ENCODE measurements at places on chromosomes 2 and 18.

GRCh38 chr18:24584205-24584604, 123.8 kb downstream of the HRH4 start:
- no peak for DNase-seq

- no peak for DNase-seq
These were observed 19.4 kb upstream of the ITPRID2 start for GRCh38 chr2:181872178-181872577.

DNA sequence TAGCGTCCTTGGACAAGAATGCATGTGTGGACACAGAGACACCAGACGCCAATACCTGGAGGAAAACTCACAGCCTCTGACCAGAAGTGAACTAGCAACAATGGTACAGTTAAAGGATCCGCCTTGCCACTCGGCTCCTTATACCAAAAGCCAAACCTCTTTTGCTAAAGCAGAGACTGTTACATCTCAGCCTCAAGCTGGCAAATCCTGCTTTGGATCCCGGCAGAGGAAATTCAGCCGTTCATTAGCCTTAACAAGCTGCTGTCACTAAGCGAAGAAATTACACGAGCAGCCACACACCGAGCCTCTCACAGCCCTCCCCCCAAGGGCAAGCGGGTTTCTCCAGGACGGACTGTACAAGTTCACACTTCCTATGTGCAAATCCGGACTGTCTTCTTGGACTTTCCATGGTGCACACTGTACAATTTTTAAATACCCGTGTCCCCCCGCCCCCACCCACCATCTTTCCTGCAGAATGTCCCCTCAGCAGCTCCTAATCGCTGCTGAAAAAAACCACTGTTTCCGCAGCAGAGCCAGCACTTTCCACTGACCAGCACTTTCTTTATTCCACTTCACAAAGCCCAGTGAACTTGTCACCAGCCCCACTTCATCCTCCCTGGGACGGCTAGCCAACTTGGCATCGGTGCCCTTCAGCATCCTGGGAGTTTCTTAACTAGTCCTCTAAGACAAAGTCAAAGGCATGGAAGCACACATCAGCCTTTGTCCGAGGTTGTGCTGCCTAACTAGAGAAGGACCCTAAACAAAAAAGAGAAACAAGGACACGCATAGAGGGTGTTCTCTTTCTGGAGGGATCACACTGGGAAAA, 1.5 kb downstream of the KLF7 start:
- DNase-seq: no peak

DNA sequence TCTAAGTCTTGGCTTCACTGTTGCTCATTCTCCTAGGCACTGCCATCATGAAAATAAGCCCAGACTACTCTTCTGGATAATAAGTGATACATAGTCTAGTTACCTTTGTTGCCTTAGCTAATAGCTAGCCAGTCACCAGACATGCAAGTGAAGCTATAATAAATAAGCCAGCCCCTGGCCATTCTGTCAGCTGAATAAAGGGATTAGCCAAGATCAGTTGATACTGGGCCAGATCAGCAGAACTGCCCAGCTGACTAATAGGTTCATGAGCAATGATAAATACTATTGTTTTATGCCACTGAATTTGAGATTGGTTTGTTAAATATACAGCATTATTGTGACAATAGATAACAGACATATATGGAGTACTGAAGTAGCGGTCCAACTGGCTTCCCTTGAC, 8.0 kb upstream of the C2orf69 start:
- no peak for DNase-seq

DNA sequence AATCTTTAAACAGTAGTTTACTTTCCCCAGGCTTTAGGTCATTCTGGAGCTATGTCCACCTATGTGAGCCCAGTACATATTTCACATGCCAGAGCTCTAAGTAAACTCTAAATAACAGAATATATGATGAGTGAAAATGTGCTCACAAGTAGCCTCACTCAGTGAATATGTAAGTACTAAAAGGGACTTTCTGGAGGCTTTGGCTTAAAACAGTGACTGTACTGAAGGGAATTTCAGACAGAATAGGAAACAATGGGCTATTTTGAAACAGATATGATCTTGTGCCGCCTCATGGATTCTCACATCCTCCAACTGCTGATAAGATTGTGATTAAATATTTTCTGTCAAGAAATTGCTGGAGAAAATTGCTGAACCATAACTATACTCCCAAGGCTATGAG, 747.9 kb downstream of the SOCS6 start:
- peak; percentile 35 for DNase-seq

DNA sequence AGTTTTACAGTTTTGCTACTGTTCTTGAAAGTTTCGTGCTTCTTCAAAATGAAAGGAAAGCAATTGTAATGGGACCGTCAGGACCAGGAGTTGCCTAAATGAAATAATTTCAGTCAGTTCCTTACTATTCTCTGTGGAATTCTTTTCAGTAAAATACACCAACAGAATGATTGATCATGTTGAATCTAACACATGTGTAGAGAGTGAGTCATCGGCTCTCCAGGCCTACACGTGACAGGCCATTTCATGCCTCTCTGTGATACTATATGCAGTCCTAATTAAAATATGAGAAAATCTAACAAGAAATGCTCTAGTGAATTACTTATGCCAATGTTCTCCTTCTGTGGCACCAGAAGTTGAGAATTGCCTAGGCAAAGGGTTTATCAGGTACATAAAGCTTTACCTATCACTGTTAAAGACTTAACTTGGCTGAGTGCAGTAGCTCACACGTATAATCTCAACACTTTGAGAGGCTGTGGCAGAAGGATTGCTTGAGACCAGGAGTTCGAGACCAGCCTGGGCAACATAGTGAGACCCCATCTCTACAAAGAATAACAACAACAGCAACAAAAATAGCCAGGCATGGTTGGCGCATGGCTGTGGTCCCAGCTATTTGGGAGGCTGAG, 199.4 kb downstream of the LRRTM1 start:
- DNase-seq: no peak

All from foreskin melanocyte (primary cell).